ENCODE measurements at places on chromosomes 11 and 22.

DNA sequence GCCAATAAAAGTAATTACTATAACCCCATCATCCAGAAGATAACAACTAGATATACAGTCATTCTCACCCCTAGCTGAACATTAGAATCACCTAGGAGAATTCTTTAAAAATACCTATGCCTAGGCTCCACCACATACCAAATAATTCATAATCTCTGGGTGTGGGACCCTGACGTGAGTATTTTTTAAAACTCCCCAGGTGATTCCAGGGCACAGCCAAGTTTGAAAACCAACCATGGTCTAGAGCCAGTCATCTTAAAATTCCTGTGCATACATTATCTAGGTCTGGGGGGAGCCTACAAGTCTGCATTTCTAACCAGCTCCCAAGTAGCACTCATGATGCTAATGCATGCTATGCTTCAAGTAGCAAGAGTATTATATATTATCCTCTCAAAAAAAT, 281.0 kb upstream of the MTNR1B start:
- no peak for DNase-seq

- no peak for DNase-seq
Observed at GRCh38 chr22:27561286-27561904, 240.2 kb downstream of the MN1 start.

DNA sequence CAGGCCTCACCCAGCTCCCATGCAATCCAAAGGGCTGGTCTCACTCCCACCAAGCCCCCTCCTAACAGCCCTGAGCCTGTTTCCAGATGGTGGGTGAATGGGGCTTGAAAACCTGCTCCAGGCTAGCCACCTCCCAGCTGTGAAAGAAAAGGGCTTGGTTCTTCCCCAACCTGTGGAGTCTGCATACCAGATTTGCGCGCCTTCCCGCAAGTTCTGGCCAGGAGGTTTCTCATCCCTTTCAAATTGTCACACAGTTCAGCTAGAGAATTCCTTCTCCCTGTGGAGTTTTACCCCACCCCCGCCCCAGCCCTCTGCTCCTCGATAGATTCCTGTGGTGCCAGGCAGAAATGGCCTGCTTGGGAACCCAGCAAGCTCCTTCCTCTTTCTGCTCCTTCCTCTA, 734.6 kb upstream of the FAT3 start:
- DNase-seq = no peak

DNA sequence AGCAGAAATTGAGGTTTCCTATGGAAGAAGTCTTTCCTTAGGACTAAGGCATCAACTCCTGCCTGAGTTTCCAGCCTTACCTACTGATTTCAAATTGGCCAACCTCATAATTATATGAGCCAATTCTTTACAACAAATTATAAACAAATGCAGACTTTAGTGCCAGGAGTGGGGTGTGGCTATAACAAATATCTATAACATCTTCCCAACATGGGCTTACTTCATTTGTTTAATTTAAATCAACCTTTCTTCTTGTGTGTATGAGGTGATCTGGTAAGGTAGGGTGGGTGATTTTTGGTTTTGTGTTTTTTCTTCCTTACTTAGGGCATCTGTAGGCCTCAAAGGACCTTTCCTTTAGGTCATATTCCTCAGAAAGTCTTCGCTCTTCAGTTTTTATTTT, 354.9 kb downstream of the SHANK2 start:
- DNase-seq = no peak

- DNase-seq = no peak
Observed at GRCh38 chr11:57779276-57779675, 17.7 kb downstream of the CTNND1 start.

GRCh38 chr11:63502252-63502820, 3.5 kb upstream of the LGALS12 start:
- no peak for DNase-seq

GRCh38 chr11:128189823-128190222, 397.5 kb downstream of the ETS1 start:
- DNase-seq = no peak

DNA sequence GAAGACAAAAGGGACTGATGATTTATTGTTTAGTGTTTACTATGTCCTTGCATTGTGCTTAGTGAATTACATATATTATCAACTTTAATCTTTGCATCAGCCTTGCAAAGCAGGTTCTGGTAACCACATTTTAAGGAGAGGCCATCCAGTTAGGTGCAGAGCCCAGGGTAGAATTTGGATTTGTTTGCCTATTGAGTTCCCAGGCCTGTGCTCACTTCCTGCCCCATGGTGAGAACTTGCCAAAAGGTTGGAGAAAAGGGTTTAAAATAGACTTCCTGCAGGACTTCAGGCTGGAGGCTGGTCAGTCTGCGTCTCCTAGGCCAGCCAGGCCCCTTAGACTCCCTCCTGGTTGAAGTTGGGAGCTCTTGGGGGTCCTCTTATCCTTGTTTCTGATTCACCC, 72.1 kb downstream of the ATXN10 start:
- no peak for DNase-seq

DNA sequence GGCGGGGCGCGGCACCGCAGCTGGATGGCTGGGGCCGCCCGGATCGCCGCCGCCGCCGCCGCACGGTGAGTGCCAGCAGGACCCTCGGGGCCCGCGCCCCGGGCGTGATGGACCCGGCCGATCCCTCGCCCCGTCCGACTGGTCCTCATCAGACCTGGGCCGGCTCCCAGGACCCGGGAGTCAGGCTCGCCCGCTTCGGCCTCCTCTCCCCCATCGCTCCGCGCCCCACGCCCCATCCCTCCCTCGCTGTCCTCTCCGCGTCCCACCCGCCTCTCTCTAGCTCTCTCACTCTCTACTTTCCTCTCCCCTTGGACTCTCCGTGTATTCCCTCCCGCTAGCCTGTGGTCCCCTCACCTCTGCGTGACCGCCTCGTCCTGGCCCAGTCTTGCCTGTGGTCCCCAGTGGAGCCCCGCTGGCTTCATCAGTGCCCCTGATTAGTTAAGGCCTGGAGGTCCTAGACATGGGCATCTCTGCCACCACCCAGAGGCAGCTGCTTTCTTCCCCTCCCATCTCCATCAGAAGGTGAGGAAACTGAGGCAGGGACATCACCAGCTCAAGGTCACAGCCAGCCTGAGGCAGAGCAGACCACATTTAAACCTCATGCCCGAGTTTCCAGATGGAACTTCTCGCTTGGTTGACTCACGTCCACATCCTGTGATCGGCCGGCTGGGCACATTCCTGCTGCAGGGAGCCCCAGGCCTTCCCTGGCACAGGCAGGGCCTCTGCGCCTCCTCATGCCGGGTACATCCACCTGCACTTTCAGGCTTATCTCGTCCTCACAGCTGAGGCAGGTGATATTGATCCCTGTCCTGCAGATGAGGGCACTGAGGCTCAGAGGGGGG, 429 bp downstream of the SLC39A13 start:
- DNase-seq = no peak

DNA sequence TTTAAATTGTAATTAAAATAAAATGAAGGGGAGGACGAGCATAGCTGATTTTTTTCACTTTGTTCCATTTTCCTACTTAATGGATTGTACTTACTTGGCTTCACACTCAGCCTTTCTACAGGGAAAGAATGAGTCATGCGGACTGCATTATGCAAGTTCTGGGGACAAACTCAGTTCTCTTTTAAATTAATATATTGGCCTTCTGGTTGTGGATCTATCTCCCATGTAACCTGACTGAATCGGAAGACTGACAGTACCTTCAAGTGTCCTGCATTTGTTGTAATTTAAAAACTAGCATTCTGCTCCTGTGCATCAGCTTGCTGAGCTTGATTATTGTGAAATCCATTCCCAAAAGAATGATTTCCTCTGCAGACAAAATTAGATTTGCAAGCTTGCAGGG, 12.2 kb downstream of the OR8D1 start:
- DNase-seq = no peak

GRCh38 chr11:127939000-127939399, 648.4 kb downstream of the ETS1 start:
- no peak for DNase-seq

DNA sequence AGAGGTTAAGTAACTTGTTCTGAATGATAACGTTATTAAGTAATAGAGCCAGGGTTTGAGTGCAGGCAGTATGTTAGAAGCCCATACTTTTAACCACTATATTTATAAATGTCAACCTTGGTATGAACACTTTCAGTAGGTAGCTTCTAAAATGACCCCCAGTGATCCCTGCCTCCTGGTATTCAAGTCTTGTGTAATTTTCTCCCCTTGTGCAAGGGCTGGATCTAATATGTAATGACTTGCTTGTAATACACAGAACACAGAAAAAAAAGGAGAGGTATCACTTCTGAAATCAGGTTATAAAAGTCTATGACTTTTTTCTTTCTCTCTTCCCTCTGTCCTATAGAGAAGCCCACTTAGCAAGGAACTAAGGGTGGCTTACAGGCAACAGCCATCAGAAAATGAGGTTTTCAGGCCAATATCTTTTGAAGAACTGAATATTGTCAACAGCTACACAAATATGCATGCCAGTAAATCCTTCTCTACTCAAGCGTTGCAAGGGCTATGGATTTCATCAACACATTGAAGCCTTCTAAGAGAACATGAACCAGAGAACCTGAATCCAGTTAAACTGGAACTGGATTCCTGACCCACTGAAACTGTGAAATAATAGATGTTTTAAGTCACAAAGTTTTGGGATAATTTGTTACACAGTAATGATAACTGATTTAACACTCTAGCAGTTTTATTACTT, 712.3 kb downstream of the METTL15 start:
- no peak for DNase-seq
